NCI-H1092 (cell line): ENCODE measurements at places on chromosomes 6 and 20.

DNA sequence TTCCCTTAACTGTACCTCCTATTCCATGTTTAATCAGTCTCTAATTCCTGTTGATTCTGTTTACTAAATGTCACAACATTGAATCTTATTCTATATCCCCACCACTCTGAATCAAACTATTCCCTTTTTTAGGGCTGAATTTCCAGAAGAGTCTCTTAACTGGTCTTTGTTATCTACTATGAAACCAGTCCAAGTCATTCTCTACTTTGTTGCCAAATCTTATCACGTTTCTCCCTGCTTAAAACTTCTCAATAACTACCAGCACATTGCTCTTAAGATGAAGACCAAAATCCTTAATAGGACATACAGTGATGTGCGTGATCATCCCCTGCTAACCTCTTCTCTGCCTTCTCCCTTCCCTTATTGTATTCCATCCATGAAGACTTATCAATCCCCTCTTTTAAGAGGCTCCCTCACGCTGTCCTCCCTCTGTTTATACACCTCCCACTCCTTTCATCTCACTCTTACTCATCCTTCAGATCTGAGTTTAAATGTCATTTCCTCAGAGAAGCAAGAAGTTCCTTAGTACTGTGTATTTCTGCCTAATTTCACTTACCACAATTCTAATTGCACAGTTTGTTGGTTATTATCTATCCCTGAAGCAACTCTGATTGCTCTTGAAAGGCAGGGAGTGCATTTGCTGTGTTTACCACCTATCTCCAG is 143.0 kb upstream of the AHI1 start:
- no peak for DNase-seq

DNA sequence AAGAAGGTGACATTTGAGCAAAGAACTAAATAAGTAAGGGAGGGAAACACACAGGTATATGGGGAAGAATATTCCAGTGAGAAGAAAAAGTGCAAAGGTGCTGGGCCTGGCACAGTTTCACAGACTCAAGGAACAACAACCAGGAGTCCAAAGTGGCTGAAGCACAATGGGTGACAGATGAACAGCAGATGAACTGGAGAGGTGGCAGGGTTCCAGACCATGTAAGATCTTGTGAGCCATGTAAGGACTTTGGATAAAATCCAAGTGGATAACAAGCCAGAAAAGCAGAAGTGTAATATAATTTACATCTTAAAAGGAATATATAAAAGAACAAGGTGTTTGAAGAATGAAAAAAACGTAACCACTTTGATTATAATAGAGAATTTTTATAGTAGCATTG is 87.9 kb downstream of the MMS22L start:
- DNase-seq = no peak

GRCh38 chr20:58233393-58233792 is 4.9 kb upstream of the ANKRD60 start:
- DNase-seq = no peak

DNA sequence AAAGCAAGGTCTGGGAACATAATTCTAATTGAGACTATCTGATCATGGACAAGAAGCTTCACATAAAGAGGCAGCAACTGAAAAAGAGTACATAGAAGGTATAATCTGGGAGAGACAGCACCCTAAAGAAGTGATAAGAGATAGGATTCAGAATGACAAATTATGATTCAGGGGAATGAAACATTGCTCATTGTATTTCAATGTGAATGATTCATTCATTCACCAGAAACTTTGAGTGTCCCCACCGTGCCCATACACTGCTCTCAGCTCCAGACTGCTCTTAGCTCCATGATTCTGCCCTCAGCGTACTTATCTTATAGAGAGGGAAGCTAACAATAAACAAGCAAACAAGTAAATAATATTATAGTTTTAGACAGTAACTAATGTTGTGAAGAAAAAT is 329.3 kb upstream of the IRAK1BP1 start:
- DNase-seq = no peak

DNA sequence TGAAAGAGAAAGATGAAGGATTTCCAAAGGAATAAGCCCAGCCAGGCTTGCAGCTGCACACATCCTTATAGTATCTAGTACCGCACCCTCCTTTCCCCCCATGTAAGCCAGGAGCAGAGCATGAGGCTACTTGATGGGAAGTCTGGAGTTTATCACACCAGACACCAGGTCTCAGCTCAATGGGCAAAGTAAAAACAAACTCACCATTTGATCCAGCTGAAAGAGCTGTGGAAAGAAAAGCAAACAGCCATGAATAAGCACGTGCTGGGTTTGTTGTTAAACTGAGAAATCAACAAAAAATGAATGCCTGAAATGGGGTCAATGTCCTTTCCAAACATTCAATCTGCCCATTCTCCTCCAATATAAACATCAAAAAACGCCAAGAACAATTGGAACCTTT is 50.6 kb upstream of the MAP7 start:
- no peak for DNase-seq

DNA sequence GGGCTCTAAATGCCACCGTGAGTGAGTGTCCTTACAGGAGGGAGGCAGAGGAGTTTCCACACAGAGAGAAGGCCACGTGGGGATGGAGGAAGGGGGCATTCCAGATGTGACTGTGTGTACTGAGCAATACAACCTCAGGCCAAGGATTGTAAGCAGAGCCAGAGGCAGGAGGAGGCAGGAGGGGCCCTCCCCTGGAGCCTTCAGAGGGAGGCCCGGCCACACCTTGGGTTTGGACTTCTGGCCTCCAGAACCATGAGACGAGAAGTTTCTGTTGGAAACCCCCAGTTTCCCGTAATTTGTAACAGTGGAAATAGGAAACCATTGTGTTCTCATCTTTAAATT is 9.3 kb upstream of the KIF25 start:
- DNase-seq = no peak

GRCh38 chr6:35640017-35640664 is 48.6 kb downstream of the FKBP5 start:
- no peak for DNase-seq

GRCh38 chr6:71392276-71392675 is 103.7 kb downstream of the OGFRL1 start:
- no peak for DNase-seq

- no peak for DNase-seq
These were observed 4.1 kb downstream of the CCDC170 start for GRCh38 chr6:151497905-151498304.

GRCh38 chr6:90294614-90294988 is 2.0 kb downstream of the BACH2 start:
- DNase-seq = no peak

DNA sequence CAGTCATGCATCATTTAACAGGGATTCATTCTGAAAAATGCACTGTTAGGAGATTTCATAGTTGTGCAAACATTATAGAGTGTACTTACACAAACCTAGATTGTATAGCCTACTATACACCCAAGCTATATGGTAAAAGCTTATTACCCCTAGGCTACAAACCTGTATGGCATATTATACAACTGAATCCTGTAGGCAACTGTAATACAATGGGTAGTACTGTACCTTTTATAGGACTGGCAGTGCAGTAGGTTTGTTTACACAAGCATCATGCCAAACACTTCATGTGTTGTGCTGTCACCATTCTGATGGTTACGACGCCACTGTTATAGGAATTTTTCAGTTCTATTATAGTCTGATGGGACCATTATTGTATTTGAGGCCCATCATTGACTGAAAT is 39.3 kb upstream of the KHDC1 start:
- DNase-seq = no peak

- DNase-seq = peak; percentile 12
These were observed 1.3 kb downstream of the ABHD16A start for GRCh38 chr6:31701666-31702404.

GRCh38 chr6:107809966-107810365 is 14.1 kb downstream of the SCML4 start:
- no peak for DNase-seq

DNA sequence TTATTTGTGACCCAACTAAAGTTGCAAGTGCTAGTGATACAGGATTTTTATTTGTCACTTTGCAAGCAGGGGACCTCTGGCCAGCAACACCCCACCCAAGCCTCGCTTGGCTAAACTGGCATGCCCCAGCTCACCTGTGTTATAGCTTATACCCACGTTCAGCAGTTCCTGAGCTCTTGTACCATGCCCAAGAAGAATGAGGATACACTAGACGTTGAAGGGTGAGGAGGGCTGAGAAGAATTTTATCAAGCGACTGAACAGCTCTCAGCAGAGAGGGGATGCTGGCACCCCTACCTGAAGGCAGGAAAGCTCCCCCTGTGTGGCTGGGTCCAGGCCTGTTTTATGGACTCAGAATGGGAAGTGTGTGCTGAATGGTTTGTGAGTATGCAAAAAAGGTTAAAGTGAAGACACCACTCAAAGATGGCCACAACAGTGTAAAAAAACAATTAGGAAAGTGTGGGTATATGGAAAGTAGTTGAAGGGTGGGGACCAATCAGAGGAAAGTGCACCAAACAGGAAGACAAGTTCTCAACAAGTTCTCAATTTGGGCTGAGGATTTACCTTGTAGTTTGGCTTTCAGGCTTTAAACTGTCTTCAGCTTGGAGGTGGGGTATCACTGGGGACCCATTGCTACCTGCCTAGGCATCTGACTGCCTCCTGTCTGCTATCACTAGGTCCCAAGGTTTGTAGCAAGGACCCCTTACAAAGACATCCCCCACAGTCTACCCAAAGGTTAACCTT is 15.0 kb downstream of the BTN2A1 start:
- DNase-seq = no peak

- DNase-seq = no peak
These were observed 44.0 kb downstream of the EIF2S2 start for GRCh38 chr20:34068001-34068400.

- DNase-seq = no peak
These were observed 73.0 kb upstream of the ATXN1 start for GRCh38 chr6:16834242-16834641.

GRCh38 chr20:53739799-53740785 is 146.5 kb upstream of the ZNF217 start:
- DNase-seq = no peak

GRCh38 chr6:35021004-35021403 is 120.1 kb downstream of the TCP11 start:
- DNase-seq = no peak

GRCh38 chr20:56860413-56860812 is 231.3 kb downstream of the TFAP2C start:
- DNase-seq = no peak

DNA sequence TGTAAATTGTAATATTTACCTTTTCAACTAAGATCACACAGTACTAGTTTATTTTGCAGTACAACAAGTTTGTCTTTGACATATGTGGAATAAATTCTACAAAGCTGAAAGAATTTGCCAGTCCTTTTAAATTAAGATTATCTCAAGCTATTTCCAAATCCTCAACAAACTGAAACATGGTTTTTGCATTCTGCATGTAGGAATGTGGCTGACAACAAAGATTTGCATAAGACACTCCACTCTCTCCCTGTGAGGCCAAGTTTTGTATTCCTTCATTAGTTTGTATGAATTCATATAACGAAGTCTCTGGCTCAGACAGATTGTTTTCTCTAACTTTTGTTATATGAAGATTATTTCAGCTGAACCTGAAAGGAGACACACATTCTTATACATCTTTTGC is 124.1 kb upstream of the THEMIS start:
- no peak for DNase-seq

- no peak for DNase-seq
These were observed 36.7 kb upstream of the CCN6 start for GRCh38 chr6:112017169-112017568.

DNA sequence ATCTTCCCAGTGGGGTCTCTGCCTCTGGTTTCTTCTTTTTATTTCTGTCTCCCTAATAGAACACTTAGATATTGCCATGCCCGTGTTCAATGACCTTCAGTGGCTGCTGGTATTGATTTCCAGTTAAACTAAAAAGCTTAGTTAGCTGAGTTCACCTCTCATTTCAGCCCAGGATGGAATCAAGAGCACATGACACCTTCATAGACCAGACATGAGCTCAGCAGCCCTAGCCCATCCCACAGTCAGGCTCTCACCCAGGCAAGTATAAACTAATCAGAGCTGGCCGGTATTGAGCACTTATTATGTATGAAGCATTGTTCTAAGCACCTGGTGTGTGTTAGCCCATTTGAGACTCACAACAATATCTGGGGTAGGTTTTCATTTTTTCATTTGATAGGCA is 33.7 kb upstream of the PLEKHG1 start:
- DNase-seq = no peak

GRCh38 chr6:154092326-154092962 is 53.4 kb downstream of the OPRM1 start:
- no peak for DNase-seq

GRCh38 chr20:49455691-49456090 is 26.8 kb downstream of the KCNB1 start:
- no peak for DNase-seq

- DNase-seq = no peak
These were observed 118.2 kb downstream of the BMP7 start for GRCh38 chr20:57148263-57148662.

GRCh38 chr6:168852376-168852884 is 401.2 kb downstream of the THBS2 start:
- peak; percentile 48 for DNase-seq

- no peak for DNase-seq
These were observed 28.4 kb upstream of the MAFB start for GRCh38 chr20:40717343-40717865.

- DNase-seq = no peak
These were observed 37.2 kb upstream of the CALHM6 start for GRCh38 chr6:116424001-116424400.

- peak; percentile 46 for DNase-seq
These were observed 50.0 kb downstream of the IL20RA start for GRCh38 chr6:136994782-136995181.
